ENCODE measurements at places on chromosomes 2 and 18. TPM values are rescaled to one million over a fixed set of nuclear protein-coding genes. Genes with fewer than 3 reads are reported as not detected.

Gene MBD1
- total RNA-seq = 61.7 TPM

Gene ANKRD53
- 3.9 TPM for total RNA-seq

Gene FSHR
- total RNA-seq = 0.22 TPM

Gene FAM110C
- total RNA-seq = 13.2 TPM

Gene CAPG
- total RNA-seq = 27.1 TPM

Gene TTC31
- total RNA-seq = 21.7 TPM

Gene CCDC142
- total RNA-seq = 31.1 TPM

Gene IL36A
- not detected for total RNA-seq

Gene RAB6C
- total RNA-seq = not detected

Measured in ovary (tissue), 10 donors.